ENCODE measurements at places on chromosomes 12 and 14.

GRCh38 chr12:50706606-50707005, 57.3 kb upstream of the ATF1 start:
- no peak for DNase-seq

DNA sequence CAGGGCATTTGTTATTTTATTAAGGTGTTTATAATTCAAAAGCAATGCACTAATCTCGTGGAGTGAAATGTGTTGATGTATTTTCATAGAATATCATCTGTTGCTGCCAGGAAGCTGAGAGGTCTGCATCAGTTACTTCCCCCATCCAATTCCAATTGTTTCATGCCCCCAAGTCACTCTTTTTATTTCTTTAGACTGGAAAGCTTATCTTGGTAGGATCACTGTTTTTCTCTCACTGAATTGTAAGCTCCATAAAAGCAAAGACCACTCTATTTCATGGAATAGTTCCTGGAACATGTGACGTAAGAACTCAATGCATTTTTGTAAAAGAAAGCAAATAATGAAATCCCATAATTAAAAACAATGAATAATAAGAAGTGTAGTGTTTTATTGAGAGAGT, 420.2 kb downstream of the TRHDE start:
- DNase-seq, result no peak

- no peak for DNase-seq
Observed at GRCh38 chr14:50008562-50008961, 107.8 kb downstream of the VCPKMT start.

DNA sequence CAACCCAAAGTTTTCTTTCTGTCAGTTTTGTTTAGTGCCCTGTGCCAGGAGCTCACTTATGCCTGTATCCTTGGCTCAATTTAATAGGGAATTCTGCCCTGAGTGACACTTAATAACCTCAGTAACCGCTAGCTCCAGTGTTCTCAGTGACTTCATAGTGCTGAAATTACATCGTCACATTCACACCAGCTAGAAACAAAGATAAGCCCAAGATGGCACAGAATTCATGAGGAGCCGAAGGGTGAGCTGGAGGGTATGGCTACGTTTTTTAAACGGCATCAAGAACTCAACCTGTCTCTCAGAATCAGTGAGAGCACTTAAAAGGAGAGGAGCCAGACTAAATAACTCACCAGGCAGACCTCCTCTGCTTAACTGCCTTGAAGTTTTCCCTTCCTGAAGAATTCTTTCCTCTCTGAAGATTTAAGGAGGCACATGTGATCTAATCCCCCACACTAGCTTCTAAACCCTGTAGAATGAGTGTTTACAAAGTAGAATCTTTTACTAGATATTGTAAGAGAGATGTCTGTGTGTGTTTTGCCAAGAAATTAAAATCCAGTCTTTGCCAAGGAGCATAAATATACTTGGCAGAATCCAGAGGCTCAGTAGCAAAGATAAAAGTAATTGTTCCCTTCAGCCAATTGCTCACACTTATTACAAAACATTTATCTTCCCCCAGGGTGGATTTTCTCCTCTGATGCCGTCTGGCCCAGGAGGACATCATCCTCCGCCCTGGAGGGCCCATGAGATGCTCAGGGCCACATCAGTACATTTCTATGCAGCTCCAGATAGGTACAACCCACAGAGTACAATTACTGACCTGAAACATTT, 37.3 kb downstream of the PTGER2 start:
- no peak for DNase-seq

- no peak for DNase-seq
Observed at GRCh38 chr12:116050275-116050674, 227.2 kb downstream of the MED13L start.

- no peak for DNase-seq
Observed at GRCh38 chr14:29832042-29832441, 95.6 kb downstream of the PRKD1 start.

GRCh38 chr12:46830731-46831334, 5.0 kb upstream of the SLC38A4 start:
- DNase-seq, result no peak

DNA sequence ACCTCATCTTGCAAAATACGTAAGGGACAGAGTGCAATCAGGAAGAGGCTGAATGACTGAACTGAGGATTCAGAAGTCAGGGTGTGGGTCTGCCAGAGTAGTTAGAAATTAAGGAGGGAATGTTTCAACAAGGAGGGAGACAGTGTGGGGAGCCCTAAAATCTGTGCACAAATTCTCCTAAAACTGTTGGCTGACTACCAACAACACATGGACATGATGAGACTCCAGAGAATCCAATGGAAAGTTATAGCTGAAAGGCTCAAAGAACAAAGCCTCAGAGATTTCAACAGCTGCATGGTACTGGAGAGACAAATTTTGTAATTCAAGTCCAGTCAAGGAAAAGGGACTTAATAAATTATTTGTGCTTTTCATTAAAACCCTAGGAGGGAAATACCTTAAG, 36.1 kb upstream of the NEDD1 start:
- no peak for DNase-seq

DNA sequence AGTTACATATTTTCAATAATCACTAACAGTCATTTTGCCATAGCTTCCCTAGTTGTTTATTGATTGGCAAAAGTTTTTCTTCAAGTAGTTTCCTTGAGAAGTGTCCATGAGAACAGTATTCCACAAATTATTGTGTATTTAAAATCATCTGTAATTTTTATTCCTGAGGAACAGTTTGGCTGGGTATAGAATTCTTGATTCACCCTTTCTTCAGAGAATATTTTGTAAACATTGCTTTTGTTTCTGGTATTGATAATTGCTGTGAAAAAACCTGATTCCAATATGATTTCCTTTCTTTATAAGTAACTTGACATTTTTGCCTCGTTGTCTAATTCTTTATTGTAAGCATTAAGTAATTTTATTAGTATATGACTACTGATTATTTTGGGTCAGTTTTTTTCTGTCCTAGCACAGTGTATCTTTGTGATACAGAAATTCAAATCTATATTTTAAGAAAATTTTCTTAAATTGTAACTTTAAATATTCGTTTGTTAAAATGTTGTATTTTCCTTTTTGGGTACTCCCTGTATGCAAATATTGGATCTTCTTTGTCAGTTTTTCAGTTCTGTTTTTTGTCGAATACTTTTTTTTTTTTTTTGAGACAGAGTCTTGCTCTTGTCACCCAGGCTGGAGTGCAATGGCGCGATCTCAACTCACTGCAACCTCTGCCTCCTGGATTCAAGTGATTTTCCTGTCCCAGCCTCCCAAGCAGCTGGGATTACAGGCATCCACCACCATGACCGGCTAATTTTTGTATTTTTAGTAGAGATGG, 162.0 kb upstream of the ATP2B1 start:
- DNase-seq, result no peak

DNA sequence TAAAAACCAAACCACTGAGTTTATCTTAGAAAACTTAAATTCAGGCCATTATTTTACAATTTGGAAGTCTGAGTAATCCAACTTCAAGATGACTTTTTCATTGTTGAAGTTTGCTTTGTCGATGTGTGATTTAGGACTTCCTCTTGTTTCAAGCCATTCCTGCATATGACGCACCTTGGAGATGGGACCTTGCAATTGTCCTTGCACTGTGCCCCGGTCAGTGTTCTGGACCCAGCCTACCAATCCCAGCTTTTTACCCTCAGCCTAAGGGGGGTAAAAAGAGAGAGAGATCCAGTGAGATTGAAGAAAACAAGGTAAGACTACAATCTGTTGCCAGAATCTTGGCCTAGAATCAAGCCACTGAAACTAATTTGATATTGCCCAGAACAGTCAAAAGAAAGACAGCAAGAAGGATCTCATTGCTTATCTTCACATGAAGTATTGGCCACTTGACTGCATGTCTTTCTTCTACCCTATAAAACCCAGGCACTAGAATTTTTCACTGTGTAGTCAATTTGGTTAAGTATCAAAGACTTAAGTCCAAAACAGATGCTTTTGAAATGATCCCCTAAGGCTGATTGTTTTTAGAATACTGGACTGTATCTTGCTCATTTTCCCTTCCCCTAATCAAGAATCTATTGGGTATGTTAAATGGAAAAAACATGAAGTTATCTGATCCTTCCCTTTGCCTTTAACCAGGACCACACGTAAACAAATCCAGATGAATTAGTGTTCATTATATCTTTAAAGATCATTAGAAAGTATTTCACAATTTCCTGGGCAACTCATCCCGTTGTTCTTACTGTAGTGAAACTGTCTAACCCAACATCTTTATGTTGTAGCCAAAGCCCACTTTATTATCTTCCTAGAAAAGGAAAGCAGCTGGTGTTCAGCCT, 2.4 kb upstream of the MLH3 start:
- DNase-seq, result no peak

GRCh38 chr12:30025317-30025716, 241.6 kb upstream of the TMTC1 start:
- no peak for DNase-seq

DNA sequence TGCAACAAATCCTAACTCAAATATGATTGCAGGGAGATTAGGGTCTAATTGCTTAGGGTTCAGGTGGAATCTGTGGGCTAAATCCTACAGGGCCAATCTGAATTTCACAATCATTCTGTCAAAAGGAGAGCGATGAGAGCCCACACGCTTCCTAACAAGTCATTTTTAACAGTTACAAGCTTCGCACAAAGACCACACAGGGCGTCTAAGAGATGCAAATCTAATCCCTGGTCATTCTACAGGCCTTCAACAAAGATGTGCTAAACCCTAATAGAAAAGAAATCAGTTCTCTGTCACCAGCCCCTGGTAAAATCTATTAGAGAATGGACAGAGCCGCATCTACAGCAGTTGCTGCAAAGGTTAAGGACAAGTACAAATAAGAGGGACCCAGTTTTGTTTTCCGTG, 15.3 kb downstream of the NKX2-1 start:
- DNase-seq, result no peak

- peak; percentile 84 for DNase-seq
Observed at GRCh38 chr12:6333566-6333965, 8.3 kb downstream of the TNFRSF1A start.

DNA sequence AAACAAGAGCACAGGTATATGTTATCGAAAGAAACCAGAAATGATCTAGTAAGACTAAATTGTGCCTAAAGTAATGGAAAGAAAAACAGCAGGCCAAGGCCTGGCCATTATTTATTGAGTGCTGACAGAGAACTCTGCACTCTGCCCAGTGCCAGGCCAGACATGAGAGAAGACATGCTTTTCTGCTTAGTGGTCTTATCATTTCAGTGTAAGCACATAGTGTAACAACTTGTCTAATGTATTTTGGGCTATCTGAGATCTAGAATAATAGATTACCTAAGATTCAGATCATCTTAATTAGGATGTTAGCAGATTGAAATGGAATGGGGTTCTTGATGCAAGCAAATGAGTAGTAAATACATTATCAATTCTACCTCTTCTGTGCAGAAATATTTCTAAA, 278.3 kb downstream of the AKAP6 start:
- DNase-seq, result no peak

GRCh38 chr12:46499226-46499625, 126.7 kb upstream of the SLC38A2 start:
- DNase-seq, result no peak

- no peak for DNase-seq
Observed at GRCh38 chr12:70722584-70723343, 85.5 kb upstream of the PTPRB start.

- DNase-seq, result no peak
Observed at GRCh38 chr12:24356240-24356804, 406.9 kb upstream of the SOX5 start.

DNA sequence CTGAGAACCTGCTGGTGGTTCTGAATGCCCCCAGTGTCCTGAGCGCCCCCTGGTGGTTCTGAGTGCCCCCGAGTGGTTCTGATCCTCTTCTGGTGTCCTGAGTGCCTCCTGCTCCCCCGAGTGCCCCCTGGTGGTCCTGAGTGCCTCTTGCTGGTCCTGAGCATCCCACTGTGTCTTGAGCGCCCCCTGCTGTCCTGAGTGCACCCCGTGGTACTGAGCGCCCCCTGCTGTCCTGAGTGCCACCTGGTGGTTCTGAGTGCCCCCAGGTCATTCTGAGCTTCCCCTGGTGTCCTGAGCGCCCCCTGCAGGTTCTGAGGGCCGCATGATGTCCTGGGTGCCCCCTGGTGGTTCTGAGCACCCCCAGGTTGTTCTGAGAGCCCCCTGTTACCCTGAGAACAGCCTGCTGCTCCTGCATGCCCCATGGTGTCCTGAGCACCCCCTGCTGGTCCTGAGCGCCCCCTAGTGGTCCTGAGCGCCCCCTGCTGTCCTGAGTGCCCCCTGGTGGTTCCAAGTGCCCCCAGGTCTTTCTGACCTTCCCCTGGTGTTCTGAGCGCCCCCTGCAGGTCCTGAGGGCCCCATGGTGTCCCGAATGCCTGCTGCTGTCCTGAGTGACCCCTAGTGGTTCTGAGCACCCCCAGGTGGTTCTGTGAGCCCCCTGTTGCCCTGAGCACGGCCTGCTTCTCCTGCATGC, 1165.4 kb downstream of the TMEM121 start:
- DNase-seq, result no peak

- DNase-seq, result no peak
Observed at GRCh38 chr12:121628037-121628436, 1.7 kb downstream of the ORAI1 start.

DNA sequence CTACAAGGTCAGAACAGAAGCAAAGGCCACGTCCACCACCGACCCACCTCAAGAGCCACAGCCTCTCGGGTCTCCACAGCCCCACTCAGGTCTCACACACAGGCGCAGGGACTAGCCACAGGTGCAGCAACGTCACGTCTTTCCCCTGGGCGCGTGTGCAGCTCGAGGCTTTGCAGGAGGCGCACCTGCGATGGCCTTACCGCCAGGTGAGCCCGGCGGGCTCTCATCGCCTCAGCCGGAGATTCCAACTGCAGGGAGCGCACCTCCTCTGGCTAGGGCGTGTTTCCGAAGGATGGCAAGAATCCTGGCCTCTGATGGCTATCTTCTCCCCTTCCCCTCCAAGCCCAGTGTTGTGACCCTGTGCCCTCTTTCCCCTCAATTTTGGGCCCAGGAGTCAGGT, at the start of gene HIGD1C:
HIGD1C (plus strand) TSS at position 35 of the 400 bp plus-strand sequence. CDS start 1,455 bp downstream, outside the sequence.
- no peak for DNase-seq

DNA sequence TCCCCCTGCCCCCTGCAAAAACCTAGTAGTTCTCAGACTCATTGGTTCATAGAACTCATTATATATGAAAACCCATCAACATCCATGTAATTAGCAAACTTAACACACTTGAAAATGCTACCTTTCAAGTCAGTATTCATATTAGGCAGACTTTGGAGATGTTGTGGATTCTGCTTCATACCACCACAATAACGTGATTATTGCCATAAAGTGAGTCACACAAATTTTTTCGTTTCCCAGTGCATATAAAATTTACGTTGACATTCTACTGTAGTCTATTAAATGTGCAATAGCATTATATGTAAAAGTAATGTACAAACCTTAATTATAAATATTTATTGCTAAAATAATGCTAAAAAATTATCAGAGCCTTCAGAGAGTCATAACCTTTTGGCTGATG, 654.0 kb downstream of the DIO2 start:
- no peak for DNase-seq

- DNase-seq, result no peak
Observed at GRCh38 chr12:4164559-4165558, 108.7 kb upstream of the CCND2 start.

DNA sequence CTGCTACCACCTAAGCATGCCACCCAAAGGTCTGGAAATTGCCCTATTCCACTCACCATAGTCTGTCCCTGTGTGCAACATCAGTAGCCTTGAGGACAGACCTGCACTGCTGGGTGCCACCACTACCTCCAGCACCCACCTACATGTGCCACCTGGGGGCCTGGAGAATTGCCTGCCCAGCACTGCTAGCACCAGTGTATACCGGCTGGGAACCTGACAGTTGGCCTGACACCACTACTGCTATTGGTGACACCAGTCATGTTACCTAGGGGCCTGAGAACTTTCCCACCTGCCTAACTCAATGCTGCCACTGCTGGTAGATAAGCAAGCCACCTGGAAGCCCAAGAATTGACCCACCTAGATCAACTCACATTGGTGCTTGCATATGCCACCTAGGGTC, 60.8 kb downstream of the CD163L1 start:
- no peak for DNase-seq
